Cardiac muscle cell (in vitro differentiated cells and primary cell): ENCODE measurements at places on chromosomes 1 and 21. TPM values are rescaled to one million over a fixed set of nuclear protein-coding genes. Genes with fewer than 3 reads are reported as not detected.

PRR9 gene
- not detected in 2 replicates for polyA plus RNA-seq

DMRTB1 gene
- not detected in 2 replicates for polyA plus RNA-seq

LIN9 gene
- 9.7 and 16.6 TPM in 2 replicates for polyA plus RNA-seq

COL6A1 gene
- polyA plus RNA-seq: 245 and 279 TPM in 2 replicates

RGSL1 gene
- polyA plus RNA-seq: not detected in 2 replicates

BPNT1 gene
- polyA plus RNA-seq: 12.4 and 15.5 TPM in 2 replicates

SPAG17 gene
- polyA plus RNA-seq: 0.66 and 1.2 TPM in 2 replicates

EFNA1 gene
- 83.5 and 104 TPM in 2 replicates for polyA plus RNA-seq

GUCA2A gene
- polyA plus RNA-seq: not detected in 2 replicates

OR2T11 gene
- polyA plus RNA-seq: not detected in 2 replicates

REN gene
- polyA plus RNA-seq: 3.5 TPM in 1 of 2 replicates, not detected in the other

ILDR2 gene
- 3.3 and 5.0 TPM in 2 replicates for polyA plus RNA-seq

F13B gene
- not detected in 2 replicates for polyA plus RNA-seq

C1orf216 gene
- polyA plus RNA-seq: 1.0 and 1.7 TPM in 2 replicates

ARF1 gene
- 662 and 732 TPM in 2 replicates for polyA plus RNA-seq

TLR5 gene
- polyA plus RNA-seq: 2.0 and 6.7 TPM in 2 replicates

TEDDM1 gene
- polyA plus RNA-seq: not detected in 2 replicates

ALX3 gene
- polyA plus RNA-seq: not detected in 2 replicates

CDA gene
- polyA plus RNA-seq: not detected in 2 replicates

DEGS1 gene
- polyA plus RNA-seq: 93.1 and 98.2 TPM in 2 replicates

KRTAP23-1 gene
- polyA plus RNA-seq: not detected in 2 replicates

CELA3B gene
- polyA plus RNA-seq: not detected in 2 replicates

INAVA gene
- polyA plus RNA-seq: 7.4 and 8.4 TPM in 2 replicates

MIER1 gene
- polyA plus RNA-seq: 15.8 and 22.6 TPM in 2 replicates

PRKAA2 gene
- 6.4 and 10.2 TPM in 2 replicates for polyA plus RNA-seq

VSIG8 gene
- not detected in 2 replicates for polyA plus RNA-seq

NRIP1 gene
- 9.1 and 12.9 TPM in 2 replicates for polyA plus RNA-seq

LAMB3 gene
- 0.21 TPM in 1 of 2 replicates, not detected in the other for polyA plus RNA-seq

CNKSR1 gene
- 7.5 and 7.6 TPM in 2 replicates for polyA plus RNA-seq

RIMKLA gene
- 16.3 and 21.8 TPM in 2 replicates for polyA plus RNA-seq

PKP1 gene
- polyA plus RNA-seq: not detected in 2 replicates

AIM2 gene
- polyA plus RNA-seq: not detected in 2 replicates

DMRTA2 gene
- polyA plus RNA-seq: 0.27 TPM in 1 of 2 replicates, not detected in the other

MX1 gene
- 0.54 TPM in 1 of 2 replicates, not detected in the other for polyA plus RNA-seq

VWA5B1 gene
- 0.37 TPM in 1 of 2 replicates, not detected in the other for polyA plus RNA-seq

LCE2B gene
- polyA plus RNA-seq: not detected in 2 replicates

RNU1-2 gene
- polyA plus RNA-seq: 3.8 TPM in 1 of 2 replicates, not detected in the other

CYP4Z1 gene
- not detected in 2 replicates for polyA plus RNA-seq

FLG2 gene
- not detected in 2 replicates for polyA plus RNA-seq

EPHA2 gene
- polyA plus RNA-seq: 9.8 and 14.0 TPM in 2 replicates

HPDL gene
- polyA plus RNA-seq: 1.3 and 4.7 TPM in 2 replicates

B3GALT2 gene
- polyA plus RNA-seq: 0.73 and 1.8 TPM in 2 replicates

KIF14 gene
- 1.7 and 10.2 TPM in 2 replicates for polyA plus RNA-seq

SPATA1 gene
- 0.88 and 5.4 TPM in 2 replicates for polyA plus RNA-seq

HFM1 gene
- 1.8 and 6.0 TPM in 2 replicates for polyA plus RNA-seq

UBE2U gene
- polyA plus RNA-seq: 0.66 TPM in 1 of 2 replicates, not detected in the other

SRRM1 gene
- 139 and 217 TPM in 2 replicates for polyA plus RNA-seq

KRTAP19-3 gene
- polyA plus RNA-seq: not detected in 2 replicates

RHD gene
- 0.70 and 1.1 TPM in 2 replicates for polyA plus RNA-seq
